Inflammatory macrophage treated with lipopolysaccharide for 4 hours (primary cell): ENCODE measurements at places on chromosomes 2 and 18.

DNA sequence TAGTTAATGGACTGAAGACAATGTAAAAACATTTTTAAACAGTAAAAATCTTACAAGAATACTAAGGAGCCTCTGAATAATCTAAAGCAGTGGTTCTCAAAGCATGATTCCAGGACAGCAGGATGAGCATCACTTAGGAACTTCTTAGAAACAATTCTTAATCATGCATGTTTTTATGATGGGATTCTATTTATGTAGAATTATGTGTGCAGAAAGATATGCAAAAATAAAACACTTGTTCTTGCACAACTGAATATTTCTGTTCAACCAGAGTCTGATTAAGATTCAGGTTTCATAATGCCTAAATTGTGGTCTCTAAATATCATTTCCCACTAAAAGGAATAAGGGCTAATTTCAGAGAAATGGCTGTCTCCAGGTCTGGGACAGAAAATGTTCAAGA is 69.2 kb upstream of the MTIF2 start:
- DNase-seq, result no peak

GRCh38 chr18:57389271-57389670 is 36.9 kb downstream of the ST8SIA3 start:
- DNase-seq, result no peak

- peak; percentile 45 for DNase-seq
Measured at GRCh38 chr18:79507546-79508480, 112.1 kb downstream of the NFATC1 start.

GRCh38 chr2:70258532-70258875 is 567 bp downstream of the PCYOX1 start:
- DNase-seq, result no peak

DNA sequence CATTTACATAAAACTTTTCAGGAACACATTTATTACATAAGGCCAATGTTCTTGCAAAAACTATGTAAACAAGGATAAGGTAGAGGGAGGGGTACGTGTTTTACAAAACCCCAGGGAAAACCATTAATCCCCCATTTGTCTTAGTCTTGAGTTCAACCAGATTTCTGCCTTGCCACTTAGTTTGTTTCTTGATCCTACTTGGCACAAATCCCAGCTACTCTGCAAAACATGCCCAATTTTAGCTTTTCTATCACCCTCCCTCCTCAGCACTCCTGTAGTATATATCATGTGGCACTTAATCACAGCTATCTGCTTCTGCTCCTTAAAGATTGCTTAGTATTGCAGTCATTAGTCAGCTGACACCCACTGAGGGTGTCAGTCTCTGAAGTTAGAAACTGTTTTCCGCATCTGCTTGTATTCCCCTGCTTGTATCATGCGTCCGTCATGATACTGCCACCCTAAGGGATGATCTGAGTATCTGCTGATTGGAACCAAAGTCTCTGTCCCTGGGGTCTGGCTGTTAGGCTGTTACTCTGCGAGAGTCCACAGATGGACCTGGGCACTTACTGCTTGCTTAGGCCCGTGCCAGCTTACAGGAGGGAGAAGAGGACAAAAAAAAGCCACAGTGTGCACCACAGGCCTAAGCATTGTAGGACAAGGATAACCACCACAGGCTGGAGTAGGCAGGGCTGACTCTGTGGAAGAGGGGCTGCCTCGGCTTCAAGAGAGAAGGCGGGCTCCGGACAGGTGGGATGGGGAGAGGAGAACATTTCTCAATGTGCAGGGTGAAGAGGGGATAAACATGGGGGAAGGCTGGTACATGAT is 82.2 kb downstream of the EPAS1 start:
- peak; percentile 83 for DNase-seq

DNA sequence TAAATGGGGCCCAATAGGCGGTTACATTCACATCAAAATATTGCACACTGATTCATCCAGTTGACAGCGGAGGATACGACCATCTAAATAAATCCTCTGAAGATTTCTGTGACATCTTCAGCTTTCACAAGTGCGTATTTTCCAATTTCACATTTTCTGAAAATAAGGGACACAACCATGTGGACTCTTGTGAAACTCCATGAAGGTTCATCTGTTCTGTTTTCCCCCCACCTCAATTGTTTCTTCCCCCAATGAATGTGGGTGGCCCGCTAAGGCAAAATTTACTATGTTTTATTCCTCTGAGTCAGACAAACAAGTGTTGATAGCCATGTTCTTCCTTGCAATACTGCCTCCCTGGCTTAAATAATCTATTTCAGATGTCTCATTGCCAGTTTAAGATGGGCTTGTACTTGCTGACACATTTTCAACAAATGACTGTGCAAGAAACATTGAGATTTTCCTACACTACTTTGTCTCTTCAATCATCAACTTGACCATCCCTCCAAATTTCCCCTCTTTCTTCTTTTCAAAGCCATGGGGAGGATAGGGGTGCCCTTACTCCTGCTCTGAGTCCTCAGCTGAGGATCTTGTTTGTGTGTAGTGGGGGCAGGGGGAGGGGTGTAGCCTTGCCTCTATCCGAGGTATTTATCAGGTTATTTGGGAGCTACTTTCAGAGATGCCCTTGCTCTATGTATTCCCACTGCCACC is 78.2 kb downstream of the BCL11A start:
- DNase-seq, result no peak

- DNase-seq, result no peak
Measured at GRCh38 chr18:48937869-48938750, 12.7 kb downstream of the SMAD7 start.

GRCh38 chr2:165440367-165440766 is 29.1 kb upstream of the CSRNP3 start:
- DNase-seq, result no peak

- DNase-seq, result no peak
Measured at GRCh38 chr2:187051350-187051749, 202.4 kb upstream of the ZSWIM2 start.

DNA sequence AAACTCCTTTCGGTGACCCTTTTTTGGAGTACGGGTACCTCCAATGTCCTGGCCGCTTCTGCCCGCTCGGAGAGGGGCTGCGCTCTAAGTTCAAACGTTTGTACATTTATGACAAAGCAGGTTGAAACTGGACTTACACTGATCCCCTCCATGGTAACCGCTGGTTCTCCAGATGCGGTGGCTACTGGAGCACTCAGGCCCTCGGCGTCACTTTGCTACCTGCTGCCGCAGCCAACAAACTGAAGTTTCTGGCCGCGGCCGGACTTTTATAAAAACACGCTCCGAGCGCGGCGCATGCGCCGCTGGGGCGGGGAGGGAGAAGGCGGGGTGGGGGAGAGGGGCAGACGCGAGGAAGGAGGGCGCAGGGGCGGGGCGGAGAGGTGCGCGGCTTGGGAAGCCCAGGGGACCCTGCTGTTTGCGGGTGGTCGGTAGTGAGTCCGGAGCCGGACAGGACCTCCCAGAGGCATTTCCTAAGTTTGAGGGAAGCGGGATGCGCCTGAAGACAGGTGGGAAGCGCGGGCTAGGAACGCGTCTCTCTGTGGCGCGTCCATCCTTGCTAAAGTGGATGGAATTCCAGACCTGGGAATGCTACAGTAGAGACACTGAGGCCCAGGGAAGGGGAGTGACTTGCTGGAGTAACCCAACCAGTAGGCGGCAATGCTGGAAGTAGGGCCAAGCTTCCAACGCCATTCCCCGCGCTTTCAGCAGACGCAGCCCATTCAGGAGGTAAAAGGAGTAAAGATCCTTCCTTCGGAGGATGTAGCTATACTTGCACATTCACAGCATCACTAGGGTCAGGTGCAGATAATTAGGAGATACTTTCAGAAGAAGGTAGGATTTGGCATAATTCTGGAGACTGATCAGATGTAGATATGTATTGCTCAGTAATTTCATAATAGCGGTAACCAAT is at the start of gene CXCR4:
Gene CXCR4, minus strand, starts transcription at position 241 of the 910 bp plus-strand sequence. Its CDS starts 89 bp downstream, at position 152.
- DNase-seq, result peak; percentile 65

GRCh38 chr2:127420039-127420864 is 2.0 kb downstream of the PROC start:
- DNase-seq, result no peak

DNA sequence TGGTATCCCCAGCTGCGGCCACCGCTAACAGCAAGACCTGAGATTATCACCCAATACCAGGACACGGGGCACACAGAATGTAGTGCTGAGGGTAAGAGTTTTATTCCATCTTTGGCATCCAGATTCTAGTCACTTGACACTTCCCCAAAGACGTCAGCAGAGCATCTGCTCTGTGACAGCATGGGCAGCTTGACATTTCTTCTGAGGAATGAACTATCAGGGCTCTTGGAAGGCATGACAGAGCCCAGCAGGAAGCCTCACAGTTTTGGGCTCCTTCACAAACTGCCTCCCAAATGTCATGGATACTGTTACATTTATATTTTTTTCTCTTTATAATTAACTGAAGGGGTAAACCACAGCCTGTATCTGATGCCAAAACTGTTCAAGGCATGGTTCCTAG is 1010.7 kb downstream of the TDRD15 start:
- no peak for DNase-seq

DNA sequence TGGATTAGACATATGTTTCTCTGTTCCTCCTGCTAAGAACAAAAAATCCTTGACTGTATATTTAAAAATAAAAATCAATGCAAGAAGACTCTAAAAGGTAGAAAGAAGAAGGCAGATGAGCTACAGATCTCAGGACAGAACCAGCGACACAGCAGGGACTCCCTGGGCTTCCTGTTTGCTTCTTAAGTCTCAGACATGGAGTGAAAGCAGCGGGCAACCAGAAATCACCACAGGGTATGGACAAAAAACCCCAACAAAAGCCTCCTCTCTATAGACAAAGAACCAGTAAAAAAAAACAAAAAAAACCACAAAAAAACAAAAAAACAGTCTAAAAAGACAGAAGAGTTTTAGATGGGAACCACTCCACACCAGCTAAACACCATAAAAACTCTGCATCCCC is 971.0 kb upstream of the GYPC start:
- DNase-seq, result no peak

DNA sequence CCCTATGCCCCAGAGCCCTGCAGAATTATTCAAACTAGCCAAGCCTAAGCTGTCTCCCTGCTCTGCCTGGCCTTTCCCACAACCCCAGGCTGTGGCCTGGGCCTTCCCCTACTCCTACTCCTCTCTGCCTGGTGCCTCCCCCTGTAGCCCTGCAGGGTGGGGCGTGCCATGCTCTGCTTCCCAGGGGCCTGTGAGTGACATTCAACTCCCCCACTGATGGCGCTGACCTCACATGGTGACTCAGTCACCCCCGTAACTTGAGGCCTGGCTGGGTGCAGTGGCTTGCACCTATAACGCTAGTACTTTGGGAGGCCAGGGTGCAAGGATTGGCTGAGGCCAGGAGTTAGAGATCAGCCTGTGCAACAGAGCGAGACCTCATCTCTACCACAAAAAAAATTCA is 60.6 kb downstream of the KIF1A start:
- DNase-seq, result peak; percentile 2

- DNase-seq, result no peak
Measured at GRCh38 chr18:61187971-61188370, 145.3 kb upstream of the CDH20 start.
